Stimulated activated naive B cell treated with anti-CD40 and anti-IgM and Interleukin-4, amounts not matched to agents 10 μg/mL and 1 μg/mL and 100 μg/mL, for 72 hours (primary cell): ENCODE measurements at places on chromosomes 4 and X.

DNA sequence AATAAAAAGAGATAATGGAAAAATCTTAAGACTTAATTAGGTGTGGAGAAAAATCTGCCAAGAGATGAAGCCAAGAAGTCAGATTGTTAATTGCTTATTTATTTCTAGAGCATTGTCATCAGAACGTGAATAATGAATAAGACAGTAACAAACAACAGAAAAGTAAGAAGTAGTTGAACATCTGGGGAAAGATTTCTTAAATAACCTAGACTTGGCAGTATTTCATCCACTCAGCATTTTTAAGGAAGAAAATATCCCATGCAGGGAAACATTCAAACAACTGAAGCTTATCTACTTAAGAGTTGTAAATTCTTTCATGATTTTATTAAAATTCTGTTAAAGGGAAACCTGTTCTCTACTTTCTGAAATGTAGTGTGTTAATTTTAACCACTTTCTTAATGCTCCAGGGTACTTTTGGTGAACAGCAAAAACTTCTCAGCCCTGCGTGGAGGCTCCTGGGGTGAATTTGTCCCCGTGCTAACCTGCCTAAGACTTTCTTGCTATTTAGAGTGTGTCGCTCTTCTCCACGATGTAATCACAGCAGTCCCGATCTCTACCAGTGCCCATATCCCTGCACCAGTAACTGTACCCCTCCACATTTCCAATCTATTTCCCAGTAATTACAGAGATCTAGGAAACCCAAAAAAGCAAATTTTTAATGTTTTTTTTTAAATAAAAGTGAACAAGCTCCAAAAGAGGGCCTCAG, 124.6 kb downstream of the CORIN start:
- H3K4me1 ChIP-seq, result no peaks in the 10 kb centered on the region
- DNase-seq, result no peak
- no peaks in the 10 kb centered on the region for H3K36me3 ChIP-seq
- H3K4me3 ChIP-seq, result no peak overlapping the region

GRCh38 chr4:187732524-187732923, 263.0 kb upstream of the ZFP42 start:
- no peaks in the 10 kb centered on the region for H3K36me3 ChIP-seq
- no peaks in the 10 kb centered on the region for H3K4me1 ChIP-seq

GRCh38 chr4:113563691-113564378, 197.7 kb downstream of the CAMK2D start:
- peak overlapping the region; percentile 53 for H3K4me3 ChIP-seq
- peaks cover 63% of the 10 kb centered on the region for H3K4me1 ChIP-seq
- no peaks in the 10 kb centered on the region for H3K27me3 ChIP-seq
- H3K27ac ChIP-seq, result peak overlapping the region; percentile 95
- H3K36me3 ChIP-seq, result peaks cover 8% of the 10 kb centered on the region

- no peak overlapping the region for H3K27ac ChIP-seq
- peaks cover 34% of the 10 kb centered on the region for H3K4me1 ChIP-seq
- H3K27me3 ChIP-seq, result no peaks in the 10 kb centered on the region
Measured at GRCh38 chr4:165201806-165202205, 5.6 kb upstream of the KLHL2 start.

DNA sequence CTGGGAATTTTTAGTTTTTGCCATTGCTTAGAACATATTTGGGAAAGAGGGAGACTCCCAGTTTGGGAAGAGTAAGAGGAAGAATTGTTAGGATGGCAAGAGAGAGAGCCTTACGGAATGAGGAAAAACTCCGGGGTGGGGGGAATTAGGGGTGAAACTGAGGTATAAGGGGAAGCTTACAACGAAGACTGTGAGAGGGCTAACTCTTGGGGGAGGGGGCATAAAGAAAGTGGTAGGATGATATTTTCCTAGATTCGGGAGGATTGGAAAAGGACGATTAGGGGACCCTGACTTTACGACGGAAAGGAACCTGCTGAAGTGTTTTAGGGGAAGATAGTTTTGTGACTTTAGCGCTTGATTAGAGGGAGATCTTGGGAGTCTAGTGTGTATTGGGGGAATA, 86.2 kb upstream of the HPRT1 start:
- H3K4me3 ChIP-seq, result peak overlapping the region; percentile 87
- H3K4me1 ChIP-seq, result no peaks in the 10 kb centered on the region
- H3K27me3 ChIP-seq, result no peaks in the 10 kb centered on the region
- peak overlapping the region; percentile 95 for H3K27ac ChIP-seq
- DNase-seq, result no peak

GRCh38 chrX:107709266-107709806, 66.3 kb downstream of the TSC22D3 start:
- no peak overlapping the region for H3K4me3 ChIP-seq
- no peak overlapping the region for H3K27ac ChIP-seq
- H3K36me3 ChIP-seq, result no peaks in the 10 kb centered on the region

DNA sequence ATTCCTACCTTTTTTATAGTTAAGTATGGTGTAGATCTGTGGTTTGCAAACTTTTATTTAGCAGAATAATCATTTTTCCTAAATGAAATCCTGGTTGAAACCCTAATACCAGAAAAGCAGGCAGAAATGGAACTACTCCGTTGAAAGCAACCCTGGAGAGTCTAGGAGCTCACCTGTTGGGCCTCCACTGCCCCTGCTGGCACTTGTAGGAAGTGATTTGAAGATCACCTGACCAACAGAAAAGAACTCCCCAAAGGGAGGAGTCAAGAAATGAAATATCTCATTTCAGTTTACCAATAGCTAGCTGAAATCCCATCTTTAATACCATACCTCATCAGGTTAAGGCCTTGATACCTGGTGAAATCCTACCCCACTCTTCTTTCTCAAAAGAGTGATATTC, 277.1 kb downstream of the KLHL13 start:
- H3K27ac ChIP-seq, result no peak overlapping the region
- no peaks in the 10 kb centered on the region for H3K36me3 ChIP-seq

DNA sequence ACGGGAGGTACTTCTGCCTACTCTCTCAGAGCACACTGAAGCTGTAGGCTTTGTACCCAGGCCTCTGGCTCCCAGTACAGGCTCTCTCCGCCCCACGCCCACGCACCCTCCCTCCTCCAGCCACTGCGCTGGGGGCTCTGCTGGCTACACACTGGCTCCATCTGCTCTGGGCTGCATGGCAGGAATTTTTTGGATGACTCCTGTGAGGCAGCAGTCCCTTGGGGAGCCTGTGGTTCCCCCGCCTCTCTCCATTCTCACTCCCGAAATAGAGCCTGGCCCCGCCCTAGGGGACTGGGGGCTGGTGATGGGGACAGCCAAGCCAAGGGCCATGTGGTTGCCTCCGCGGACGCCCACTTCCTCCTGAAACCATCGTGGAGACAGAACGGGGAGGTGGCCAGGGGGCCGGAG, 58.1 kb upstream of the ADRA2C start:
- DNase-seq, result peak; percentile 10
- H3K27me3 ChIP-seq, result peaks cover 30% of the 10 kb centered on the region
- H3K4me3 ChIP-seq, result no peak overlapping the region
- peaks cover 10% of the 10 kb centered on the region for H3K4me1 ChIP-seq
- H3K36me3 ChIP-seq, result no peaks in the 10 kb centered on the region

- no peak overlapping the region for H3K27ac ChIP-seq
- H3K4me3 ChIP-seq, result no peak overlapping the region
- no peaks in the 10 kb centered on the region for H3K4me1 ChIP-seq
- DNase-seq, result no peak
Measured at GRCh38 chr4:156408749-156409148, 455.1 kb upstream of the CTSO start.

DNA sequence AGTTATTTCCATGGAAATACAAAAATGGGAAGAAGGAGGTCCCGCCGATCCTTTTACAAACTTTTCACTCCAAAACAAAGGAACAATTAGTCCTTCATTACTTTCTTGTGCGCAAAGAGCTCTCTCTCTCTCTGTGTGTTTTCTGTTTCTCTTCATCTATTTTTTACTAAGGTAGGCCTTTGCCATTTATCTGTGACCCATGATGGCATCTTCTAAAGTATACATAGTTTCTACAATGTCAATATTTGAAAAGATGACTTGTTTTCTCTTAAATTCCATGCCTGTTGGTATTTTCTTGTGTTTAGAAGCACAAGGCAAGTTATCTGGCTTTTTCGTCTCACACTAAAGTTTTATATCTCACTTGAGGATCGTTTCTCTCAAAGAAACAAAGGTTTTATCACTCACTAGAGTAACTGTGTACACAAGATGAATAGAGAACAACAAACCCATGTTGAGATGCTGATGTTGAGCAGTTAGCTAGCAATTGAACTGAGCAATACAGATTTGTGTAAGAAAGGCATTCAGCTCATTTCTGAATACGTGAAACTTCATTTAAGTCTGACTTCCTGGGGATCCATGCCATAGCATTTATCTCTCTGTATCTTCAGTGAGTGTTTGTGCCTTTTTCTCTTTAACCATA, 250.3 kb downstream of the GBA3 start:
- DNase-seq, result no peak
- H3K27ac ChIP-seq, result no peak overlapping the region
- no peaks in the 10 kb centered on the region for H3K4me1 ChIP-seq
- H3K36me3 ChIP-seq, result no peaks in the 10 kb centered on the region
- H3K27me3 ChIP-seq, result no peaks in the 10 kb centered on the region
- no peak overlapping the region for H3K4me3 ChIP-seq

GRCh38 chr4:1462768-1463075, 56.5 kb upstream of the NKX1-1 start:
- peaks cover 34% of the 10 kb centered on the region for H3K27me3 ChIP-seq
- H3K27ac ChIP-seq, result no peak overlapping the region
- peaks cover 3% of the 10 kb centered on the region for H3K36me3 ChIP-seq
- H3K4me3 ChIP-seq, result no peak overlapping the region

GRCh38 chrX:11579636-11580600, 85.8 kb downstream of the ARHGAP6 start:
- H3K4me3 ChIP-seq, result no peak overlapping the region
- no peak for DNase-seq
- H3K27me3 ChIP-seq, result peaks cover 6% of the 10 kb centered on the region

DNA sequence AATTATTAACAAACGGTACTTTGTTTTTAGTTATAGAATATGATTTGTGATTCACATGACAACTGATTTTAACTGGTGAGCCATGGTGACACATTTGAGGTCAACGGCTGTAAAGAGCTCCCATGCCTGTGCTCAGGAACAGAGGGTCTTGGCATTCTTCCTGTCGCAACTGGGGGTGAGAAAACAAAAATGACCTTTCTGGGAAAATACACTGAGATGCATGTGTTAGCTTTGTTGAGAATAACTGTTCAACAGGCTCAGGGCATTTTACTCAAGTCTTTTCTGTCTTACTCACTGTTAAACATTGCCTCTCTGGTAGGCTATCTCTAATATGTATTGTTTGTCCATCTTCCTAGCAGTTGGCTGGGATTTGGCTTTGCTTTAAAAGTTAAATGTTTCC, 57.1 kb upstream of the HPGD start:
- no peak overlapping the region for H3K4me3 ChIP-seq
- H3K36me3 ChIP-seq, result no peaks in the 10 kb centered on the region
- no peaks in the 10 kb centered on the region for H3K27me3 ChIP-seq
- no peak for DNase-seq
- H3K27ac ChIP-seq, result no peak overlapping the region

- no peak overlapping the region for H3K27ac ChIP-seq
- H3K36me3 ChIP-seq, result no peaks in the 10 kb centered on the region
- H3K27me3 ChIP-seq, result no peaks in the 10 kb centered on the region
- H3K4me1 ChIP-seq, result no peaks in the 10 kb centered on the region
- peak; percentile 11 for DNase-seq
- H3K4me3 ChIP-seq, result no peak overlapping the region
Measured at GRCh38 chrX:51336584-51336983, 4.0 kb downstream of the NUDT10 start.

- no peaks in the 10 kb centered on the region for H3K27me3 ChIP-seq
- DNase-seq, result no peak
- H3K4me3 ChIP-seq, result no peak overlapping the region
- peaks cover 2% of the 10 kb centered on the region for H3K36me3 ChIP-seq
- H3K4me1 ChIP-seq, result peaks cover 5% of the 10 kb centered on the region
Measured at GRCh38 chr4:90165883-90166282, 38.7 kb downstream of the CCSER1 start.

DNA sequence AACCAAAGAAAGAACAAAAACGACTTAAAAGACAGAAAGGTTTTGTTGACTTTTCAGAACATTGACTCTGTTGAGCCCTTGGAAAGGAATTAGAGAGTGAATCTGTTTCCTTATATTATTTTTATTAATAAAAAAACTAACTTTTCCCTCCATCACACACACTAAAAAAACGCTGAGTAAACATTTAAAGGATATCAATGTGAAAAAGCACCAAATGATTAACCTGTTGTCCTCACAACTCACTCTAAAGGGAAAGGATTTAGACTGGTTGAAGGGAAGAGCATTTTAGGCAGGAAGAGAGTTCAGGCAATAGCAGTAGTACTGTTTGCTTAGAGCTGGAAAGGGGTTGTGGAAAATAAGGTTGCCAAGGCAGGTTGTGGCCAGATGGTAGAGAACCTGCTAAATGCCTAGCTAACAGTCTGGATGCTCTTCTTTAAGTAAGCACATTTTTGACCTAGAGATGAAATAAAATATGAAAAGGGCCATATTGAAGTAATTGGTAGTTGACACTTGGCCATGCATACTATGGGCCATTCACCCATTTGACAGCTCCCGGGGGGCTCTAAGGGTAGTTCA, 98.0 kb upstream of the NDP start:
- H3K4me3 ChIP-seq, result no peak overlapping the region
- no peaks in the 10 kb centered on the region for H3K4me1 ChIP-seq
- DNase-seq, result no peak
- no peak overlapping the region for H3K27ac ChIP-seq

GRCh38 chr4:2793586-2794485, 951 bp downstream of the SH3BP2 start:
- H3K27me3 ChIP-seq, result no peaks in the 10 kb centered on the region
- peaks cover 64% of the 10 kb centered on the region for H3K4me1 ChIP-seq
- DNase-seq, result no peak
- H3K4me3 ChIP-seq, result peak overlapping the region; percentile 87
- peak overlapping the region; percentile 87 for H3K27ac ChIP-seq

DNA sequence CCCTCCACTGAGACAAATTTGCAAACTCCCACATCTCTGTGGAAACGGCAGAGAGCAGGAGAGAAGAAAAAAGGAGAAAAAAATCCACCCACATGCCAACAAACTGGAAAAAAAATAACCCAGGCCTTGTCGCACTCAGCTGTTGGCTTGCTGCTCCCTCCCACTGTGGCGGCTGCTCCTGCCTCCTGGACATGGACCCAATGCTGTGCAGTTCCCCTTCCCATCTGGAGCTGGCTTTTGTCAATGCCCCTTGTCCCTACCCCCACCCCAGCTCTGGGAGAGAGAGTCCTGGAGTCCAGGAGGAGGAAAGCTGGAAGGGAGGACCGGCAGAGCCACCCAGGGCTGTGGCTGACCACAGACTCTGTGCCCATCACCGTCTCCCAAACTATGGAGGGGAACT, 50.8 kb upstream of the IQSEC2 start:
- H3K27ac ChIP-seq, result no peak overlapping the region
- H3K27me3 ChIP-seq, result peaks cover 56% of the 10 kb centered on the region
- no peaks in the 10 kb centered on the region for H3K4me1 ChIP-seq
- no peaks in the 10 kb centered on the region for H3K36me3 ChIP-seq
- H3K4me3 ChIP-seq, result no peak overlapping the region

DNA sequence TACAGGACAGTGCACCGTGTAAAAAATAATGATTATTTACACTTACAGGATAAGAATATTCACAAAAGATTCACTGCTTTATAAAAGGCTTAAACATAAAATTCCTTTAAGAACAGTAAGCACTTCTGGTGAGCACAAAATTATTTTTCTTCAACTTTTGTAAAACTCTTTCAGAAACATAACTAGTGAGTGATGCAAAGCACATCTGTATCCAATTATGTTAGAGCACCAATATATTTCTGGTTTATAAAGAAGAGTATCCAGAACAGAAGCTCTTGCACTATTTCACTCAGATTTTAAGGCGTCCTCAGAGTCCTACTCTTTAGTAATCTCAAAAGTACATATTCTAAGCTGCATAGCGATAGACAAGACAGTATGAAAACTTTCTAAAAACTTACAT, 276.0 kb downstream of the C4orf33 start:
- H3K36me3 ChIP-seq, result no peaks in the 10 kb centered on the region
- no peak for DNase-seq
- H3K4me3 ChIP-seq, result no peak overlapping the region
- peaks cover 4% of the 10 kb centered on the region for H3K27me3 ChIP-seq
- no peaks in the 10 kb centered on the region for H3K4me1 ChIP-seq
- no peak overlapping the region for H3K27ac ChIP-seq
